ENCODE measurements at places on chromosomes 1 and 21.
A peak's percentile ranks its signal among the peaks of the same experiment; 100 is the strongest.

- no peak for DNase-seq
These were observed 58.3 kb downstream of the ZNF648 start for GRCh38 chr1:182003025-182003725.

DNA sequence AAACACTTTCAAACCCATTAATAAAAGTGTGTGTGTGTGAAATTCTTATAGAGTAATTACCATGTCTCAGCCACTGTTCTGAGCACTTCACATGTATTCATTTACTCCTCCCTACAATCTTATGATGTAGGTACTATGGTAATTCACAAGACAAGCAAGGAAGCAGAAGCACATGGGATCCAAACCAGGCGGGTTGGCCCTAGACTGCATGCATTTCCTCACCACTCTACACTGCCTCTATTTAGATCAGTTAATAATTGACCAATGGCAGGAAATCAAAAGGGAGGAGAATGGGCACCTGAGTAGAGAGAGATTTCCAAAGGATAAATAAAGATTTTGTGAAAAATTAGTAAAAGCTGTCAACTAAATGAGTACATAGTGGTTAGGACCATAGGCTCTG is 15.7 kb downstream of the MAP3K21 start:
- no peak for DNase-seq

GRCh38 chr21:26089730-26090129 is 80.8 kb downstream of the APP start:
- DNase-seq, result no peak

- no peak for DNase-seq
These were observed 5.4 kb upstream of the TOE1 start for GRCh38 chr1:45334308-45335245.

DNA sequence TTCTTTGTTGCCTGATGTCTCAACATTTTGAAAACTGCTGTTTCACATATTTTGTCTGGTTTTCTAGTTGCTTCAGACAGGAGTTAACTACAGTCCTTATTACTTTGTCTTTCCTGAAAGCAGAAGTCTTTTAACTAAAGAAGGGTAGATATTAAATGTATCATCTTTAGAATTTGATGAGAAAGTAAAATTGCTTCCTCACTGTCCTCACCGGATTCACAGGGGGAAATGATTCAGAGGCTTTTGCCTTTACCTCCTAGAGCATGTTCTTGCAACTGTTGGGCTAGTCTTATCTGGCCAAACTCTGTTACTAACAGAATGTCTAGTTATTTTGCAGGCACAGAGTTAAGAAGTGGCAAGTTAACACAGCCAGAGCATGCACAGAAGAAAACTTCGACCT is 107.2 kb upstream of the VAV3 start:
- DNase-seq, result no peak

DNA sequence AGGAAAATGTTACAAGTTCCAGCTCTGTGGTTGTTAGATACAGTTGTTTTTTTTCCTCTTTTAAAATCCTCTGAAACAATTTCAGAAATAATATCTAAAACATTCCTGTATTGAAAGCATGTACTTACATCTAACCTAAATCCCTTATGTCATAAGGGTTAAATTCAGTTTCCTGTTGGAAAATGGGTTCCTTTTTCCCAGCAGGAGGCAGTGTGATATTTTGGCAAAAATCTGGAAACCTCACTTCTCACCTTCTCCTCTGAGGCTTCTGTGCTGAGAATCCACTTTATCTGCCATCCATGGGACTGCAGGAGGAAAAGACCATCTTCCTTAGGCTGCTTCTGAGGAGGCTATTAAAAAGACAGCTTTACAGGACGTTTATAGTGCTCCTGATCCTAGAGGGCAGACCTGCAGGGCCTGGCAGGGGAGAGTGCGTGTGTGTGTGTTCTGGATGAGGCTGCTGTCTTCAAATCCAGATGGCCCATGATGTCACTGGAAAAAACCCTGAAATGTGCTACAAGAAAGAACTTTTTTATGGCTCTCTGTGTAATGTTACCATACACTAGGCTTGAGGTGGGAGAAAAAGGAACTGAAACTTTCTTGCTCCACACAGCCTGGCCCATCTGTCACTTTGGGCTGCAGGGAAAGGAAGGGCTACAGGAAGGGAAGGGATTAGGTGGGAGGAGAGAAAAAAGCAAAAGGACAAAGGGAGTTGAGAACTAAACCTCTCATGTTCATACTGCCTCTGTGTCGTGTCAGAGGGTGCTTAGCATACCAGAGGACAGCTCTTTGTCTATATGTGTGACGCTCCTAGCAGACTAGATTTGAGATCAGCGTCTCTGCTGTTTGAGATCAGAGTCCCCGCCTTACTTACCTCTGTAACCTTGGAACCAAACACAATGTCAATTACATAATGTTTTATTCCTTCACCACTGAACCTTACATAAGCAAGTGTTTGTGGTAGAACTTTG is 379.2 kb upstream of the SPAG17 start:
- DNase-seq, result no peak

DNA sequence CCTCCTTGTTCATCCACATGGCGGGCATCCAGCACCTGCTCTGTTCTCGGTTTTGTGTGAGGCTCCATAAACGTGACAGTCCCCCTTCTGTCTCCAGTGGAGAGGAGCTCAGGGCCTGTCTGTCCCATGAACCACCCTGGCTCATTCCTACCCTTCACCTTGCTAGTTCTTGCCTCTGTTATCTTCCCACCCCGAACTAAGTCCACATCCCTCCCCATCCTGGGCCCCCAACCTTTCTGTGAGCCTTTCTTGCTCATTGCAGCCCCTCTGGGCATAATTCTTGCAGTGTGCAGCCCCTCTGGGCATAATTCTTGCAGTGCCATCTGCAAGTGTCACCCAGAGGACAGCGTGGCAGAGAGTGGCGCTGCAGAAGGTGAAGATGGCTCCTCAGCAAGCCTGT is 216.7 kb upstream of the TMEM51 start:
- no peak for DNase-seq

DNA sequence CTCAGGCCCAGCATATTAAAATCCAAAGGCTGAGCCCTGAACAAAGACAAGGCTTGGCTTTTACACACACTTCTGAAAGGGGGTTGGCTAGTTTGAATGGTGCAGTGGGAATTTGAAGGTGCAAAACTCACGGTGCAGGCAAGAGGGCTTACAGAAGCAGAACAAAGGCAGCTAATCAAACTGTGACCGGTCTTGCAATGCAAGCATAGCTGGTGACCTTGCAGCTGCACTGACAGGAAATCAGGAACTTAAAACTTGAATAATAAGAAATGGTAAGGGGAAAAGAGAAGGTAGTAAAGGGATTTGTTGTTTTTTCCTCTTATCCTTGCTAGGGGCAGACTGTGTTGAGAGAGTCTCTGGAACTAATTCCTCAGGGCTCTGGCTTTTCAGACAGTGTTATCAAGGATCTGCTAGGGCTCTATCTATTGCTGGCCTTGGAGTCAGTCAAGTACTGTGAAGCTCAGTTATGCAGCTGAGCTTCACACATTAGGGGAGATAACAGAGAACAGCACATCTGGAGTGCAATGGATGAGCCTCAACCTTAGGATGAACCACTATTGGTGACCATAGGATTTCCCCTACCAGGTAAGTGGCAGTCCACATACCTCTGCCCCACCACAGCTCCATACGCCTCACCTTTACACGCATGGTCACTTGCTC is 97.6 kb downstream of the PPIAL4G start:
- peak; percentile 20 for DNase-seq

GRCh38 chr1:100366209-100366525 is 13.9 kb downstream of the CDC14A start:
- no peak for DNase-seq

GRCh38 chr21:26117324-26117971 is 53.1 kb downstream of the APP start:
- DNase-seq, result no peak

GRCh38 chr21:37098751-37099150 is 25.7 kb downstream of the TTC3 start:
- DNase-seq, result no peak

- DNase-seq, result no peak
These were observed 18.7 kb downstream of the PSMB4 start for GRCh38 chr1:151418081-151418480.

DNA sequence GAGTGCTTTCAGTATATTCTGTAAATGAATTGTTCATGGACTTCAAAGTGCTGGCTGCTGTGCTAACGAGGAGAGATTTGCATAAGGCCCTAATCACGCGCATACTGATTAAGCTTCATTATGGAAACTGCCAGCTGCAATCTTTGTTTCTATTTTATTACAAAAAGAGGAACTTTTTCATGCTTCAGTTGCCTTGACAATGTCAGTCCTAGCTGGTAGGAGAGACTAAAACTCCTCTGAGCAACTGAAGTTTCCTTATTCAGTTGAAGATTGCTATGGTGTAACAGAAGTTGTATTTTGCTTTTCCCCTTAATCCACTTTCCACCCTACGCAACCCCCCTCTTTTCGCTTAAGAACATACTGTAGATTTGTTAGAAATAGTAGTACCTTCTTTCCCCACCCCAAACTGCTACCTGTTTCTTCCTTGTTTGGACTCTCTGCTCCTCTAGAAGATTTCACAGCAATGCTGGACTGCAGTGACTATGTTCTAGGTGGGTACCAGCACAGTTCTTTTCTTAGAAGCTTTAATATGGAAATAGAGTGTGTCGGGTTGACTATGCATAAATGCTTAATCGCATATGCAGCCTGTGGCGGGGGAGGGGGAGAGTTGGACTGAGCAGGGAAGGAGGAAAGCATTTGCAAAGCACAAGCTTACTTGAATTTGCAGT is 108.3 kb downstream of the POU2F1 start:
- no peak for DNase-seq

DNA sequence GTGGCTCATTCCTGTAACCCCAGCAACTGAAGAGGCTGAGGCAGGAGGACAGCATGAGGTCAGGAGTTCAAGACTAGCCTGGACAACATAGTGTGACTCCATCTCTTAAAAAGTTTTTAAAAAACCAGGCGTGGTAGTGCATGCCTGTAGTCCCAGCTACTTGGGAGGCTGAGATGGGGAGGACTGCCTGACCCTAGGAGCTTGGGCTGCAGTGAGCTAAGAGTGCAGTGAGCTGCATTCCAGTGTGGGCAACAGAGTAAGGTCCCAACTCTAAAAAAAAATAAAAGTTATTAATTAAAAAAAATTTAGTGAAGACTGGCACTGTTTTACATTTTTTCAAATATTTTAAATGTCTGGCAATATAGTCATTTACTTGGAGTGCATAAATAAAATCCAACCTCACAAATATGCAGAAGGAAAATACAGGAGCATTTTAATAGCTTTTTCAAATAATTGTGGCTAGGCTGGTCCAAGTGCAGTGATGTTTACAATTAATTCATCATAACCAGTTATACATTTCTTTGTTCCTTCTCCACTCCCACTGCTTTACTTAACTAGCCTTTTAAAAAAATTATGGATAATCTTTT is 10.8 kb downstream of the ZBTB8OS start:
- DNase-seq, result no peak

DNA sequence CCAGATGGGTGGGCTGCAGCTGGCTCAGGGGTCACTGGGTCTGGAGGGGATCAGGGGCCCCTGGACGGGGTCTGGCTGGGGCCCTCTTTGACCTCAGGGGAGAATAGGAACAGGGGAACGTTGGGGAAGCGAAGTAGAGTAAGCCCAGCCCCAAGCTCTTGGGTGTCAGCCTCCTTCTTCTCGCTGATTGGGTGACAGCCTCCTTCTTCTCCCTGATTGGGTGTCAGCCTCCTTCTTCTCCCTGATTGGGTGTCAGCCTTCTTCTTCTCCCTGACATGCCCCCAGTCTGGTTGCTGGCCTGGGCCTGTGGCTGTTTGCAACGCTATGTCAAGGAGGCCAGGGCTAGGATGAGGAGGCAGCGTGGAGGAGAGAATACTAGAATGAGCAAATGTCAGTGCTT is 76.7 kb upstream of the CASZ1 start:
- DNase-seq, result no peak

DNA sequence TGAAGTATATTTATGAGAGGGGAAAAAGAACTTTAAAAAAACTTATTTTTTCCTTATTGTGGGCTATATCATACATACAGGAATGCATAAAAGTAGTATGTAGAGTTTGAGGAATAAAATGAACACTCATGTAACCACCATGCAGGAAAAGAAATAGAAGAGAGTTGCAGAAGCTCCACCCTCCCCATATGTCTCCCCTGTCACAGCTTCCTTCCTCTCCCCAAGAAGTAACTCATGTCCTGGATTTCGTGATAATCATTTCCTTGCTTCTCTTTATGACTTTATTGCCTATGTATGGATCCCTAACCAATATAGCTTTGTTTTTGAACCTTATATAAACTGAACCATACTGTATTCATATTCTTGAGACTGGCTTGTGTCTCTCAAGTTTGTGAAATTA is 126.4 kb downstream of the ZZZ3 start:
- no peak for DNase-seq

- DNase-seq, result no peak
These were observed 341.6 kb downstream of the MATN1 start for GRCh38 chr1:30381671-30382365.

DNA sequence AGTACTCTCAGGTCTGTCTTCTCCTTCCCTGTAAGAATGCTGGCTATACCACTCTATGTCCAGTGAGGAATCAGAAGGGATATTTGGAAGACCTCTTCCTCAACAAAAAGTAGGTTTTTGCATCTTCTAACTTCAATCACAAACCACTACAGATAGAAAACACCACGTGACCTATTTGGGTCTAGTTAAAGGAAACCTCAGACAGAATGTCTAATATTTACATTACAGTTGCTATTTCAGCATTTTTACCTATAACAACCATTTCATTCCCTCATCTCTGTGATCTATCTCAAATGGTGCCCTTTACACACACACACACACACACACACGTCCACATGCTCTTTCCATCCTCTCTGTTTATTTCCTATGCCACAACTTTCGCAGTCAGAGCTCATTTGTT is 7.9 kb upstream of the ADORA3 start:
- DNase-seq, result no peak

GRCh38 chr1:19955534-19956170 is 23.8 kb downstream of the PLA2G2A start:
- DNase-seq, result no peak

DNA sequence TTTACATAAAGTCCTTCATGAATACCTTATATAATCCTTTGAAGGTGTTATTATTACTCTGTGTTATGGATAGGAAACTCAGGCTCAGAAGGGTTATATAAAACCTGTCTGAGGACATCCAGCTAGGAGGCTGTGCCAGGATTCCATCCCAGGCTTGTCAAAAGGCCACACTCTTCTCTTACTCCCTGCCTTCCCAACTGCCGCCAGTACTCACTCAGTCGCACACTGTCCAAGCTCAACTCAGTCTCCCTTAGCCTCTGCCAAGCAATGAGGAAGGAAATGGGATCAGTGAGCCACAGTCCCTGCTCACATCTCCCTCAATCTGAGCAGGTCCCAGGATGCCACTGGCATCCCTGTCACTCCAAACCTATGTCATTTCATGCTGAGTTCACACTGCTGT is 94.4 kb downstream of the NAV1 start:
- DNase-seq, result no peak

- no peak for DNase-seq
These were observed 312.2 kb downstream of the ZP4 start for GRCh38 chr1:237578540-237578939.

Data from hematopoietic multipotent progenitor cell treated with erythropoietin and hydrocortisone succinate and interleukin-3 and kit ligand, for 15 days (in vitro differentiated cells).